ENCODE measurements at places on chromosomes 12 and 14.

- no peaks in the 10 kb centered on the region for H3K27me3 ChIP-seq
- DNase-seq, result no peak
- H3K27ac ChIP-seq, result no peak overlapping the region
- H3K4me3 ChIP-seq, result no peak overlapping the region
These were observed 34.1 kb downstream of the RCOR1 start for GRCh38 chr14:102626530-102626929.

- H3K36me3 ChIP-seq, result no peaks in the 10 kb centered on the region
- no peak overlapping the region for H3K4me3 ChIP-seq
- peaks cover 79% of the 10 kb centered on the region for H3K4me1 ChIP-seq
- H3K27me3 ChIP-seq, result no peaks in the 10 kb centered on the region
- no peak overlapping the region for H3K27ac ChIP-seq
These were observed 19.1 kb downstream of the TPCN1 start for GRCh38 chr12:113240395-113240794.

DNA sequence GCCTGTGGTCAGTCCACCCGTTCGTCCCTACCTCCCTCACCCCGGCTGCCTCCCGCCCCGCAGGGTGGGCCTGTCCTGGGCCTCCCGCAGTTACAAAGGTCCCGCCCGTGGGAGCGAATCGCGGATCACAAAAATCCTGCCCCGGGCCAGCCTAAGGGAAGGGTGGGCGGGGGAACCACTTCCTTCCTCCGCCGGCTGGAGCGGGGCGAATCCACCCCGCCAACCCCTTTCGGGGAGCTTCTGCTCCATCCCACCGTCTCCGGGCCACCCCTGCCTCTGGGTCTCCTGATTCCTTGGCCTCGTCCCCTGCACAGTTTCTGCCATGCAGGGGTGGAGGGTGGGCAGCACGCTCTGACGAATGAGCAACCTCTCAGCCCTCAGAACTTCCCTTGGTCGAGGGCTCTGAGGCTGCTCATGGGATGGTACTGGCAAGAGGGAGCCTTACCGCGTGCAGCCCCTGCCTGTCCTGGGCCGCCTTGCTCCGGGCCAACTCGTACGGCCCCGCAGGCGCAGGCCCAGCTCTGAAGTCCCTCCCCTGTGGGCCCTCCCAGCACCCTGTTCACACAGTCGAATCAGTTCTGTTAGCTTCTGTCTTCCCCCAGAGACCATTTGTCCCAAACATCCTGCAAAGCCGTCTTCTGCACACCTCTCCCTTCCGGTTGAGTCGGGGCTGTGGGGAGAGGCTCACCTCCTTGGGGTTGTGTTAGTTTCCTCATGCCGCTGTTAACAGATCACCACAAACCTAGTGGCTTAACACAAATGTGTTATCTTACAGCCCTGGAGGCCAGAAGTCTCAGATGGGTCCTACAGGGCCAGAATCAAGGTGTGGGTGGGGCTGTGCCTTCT, 589 bp upstream of the HVCN1 start:
- DNase-seq, result no peak
- peak overlapping the region; percentile 69 for H3K4me3 ChIP-seq
- peaks cover 29% of the 10 kb centered on the region for H3K4me1 ChIP-seq

DNA sequence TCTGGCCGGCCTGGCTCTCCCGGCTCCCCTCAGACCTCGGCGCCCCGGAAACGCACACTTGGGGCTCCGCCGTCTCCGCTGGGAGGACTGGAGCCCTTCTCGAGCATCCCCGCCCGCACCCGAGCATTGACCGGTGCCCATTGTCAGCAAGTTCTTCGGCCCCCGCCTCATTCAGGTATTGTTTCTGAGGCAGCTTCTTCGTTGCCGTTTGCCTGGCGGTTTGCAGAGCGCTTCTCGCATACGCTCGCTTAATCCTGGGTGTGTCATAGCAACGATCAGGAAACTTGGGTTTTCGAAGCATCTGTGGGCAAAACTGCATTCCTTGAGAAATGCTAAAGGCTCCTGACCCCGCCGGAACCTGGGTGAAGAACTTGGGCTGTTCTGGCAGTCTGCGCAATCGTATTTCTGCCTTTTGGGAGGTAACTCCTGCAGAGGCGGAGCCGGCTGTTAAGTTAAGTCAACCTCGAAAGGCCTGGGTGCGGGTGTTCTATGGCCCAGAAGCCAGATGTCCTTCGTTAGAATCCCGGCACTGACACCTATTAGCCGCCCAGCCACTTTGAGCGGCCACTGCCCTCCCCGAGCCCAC, 518 bp downstream of the GSKIP start:
- peak overlapping the region; percentile 100 for H3K4me3 ChIP-seq
- no peak for DNase-seq
- H3K27ac ChIP-seq, result peak overlapping the region; percentile 98
- peaks cover 44% of the 10 kb centered on the region for H3K4me1 ChIP-seq
- no peaks in the 10 kb centered on the region for H3K27me3 ChIP-seq

Measured in esophagus muscularis mucosa (tissue), 4 donors.